Endodermal cell (in vitro differentiated cells): ENCODE measurements at places on chromosomes 5 and 9. TPM values are rescaled to one million over a fixed set of nuclear protein-coding genes. Genes with fewer than 3 reads are reported as not detected.

DNA sequence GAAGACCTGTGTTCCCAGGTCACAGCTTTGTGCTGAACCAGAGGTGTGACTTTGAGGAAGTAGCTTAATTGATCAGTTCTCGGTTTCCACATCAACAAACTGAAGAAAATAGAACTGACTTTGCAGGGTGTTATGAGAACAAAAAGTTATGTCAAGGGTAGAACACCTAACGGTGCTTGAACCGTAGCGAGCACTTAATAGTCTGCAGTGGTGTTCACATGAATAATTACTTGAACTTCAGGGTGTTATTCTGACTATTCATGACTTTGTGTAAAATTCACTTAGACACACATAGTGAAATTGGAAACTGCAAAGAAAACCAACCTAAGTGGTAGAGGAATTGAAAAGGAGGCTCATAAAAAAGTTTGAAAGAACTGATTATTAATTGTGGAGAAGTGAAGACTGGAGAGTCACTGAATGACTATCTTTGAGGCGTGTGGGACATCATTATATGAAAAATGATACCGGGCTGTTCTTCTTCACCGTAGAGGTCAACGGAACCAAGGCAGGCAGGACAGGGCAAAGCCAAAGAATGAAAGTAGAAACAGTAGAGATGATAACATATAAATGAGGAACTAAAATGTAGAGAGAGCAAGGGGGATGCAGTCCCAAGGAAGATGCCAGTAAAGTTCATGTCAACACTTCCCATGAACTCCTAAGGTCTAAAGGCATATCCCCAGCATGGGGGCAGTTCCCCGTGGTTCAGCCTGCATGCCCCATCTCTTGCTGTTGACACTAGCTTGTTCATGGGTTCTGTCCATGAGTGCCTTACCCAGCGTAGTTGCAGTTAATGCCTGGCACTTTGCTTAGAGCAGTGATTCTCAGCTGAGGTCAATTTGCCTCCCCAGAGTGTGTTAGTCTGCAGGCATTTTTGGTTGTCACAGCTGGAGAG is 118.7 kb downstream of the ZNF462 start:
- peaks cover 5% of the 10 kb centered on the region for H3K4me1 ChIP-seq
- no peak for DNase-seq
- no peak overlapping the region for H3K27ac ChIP-seq
- no peak overlapping the region for H3K4me3 ChIP-seq

DNA sequence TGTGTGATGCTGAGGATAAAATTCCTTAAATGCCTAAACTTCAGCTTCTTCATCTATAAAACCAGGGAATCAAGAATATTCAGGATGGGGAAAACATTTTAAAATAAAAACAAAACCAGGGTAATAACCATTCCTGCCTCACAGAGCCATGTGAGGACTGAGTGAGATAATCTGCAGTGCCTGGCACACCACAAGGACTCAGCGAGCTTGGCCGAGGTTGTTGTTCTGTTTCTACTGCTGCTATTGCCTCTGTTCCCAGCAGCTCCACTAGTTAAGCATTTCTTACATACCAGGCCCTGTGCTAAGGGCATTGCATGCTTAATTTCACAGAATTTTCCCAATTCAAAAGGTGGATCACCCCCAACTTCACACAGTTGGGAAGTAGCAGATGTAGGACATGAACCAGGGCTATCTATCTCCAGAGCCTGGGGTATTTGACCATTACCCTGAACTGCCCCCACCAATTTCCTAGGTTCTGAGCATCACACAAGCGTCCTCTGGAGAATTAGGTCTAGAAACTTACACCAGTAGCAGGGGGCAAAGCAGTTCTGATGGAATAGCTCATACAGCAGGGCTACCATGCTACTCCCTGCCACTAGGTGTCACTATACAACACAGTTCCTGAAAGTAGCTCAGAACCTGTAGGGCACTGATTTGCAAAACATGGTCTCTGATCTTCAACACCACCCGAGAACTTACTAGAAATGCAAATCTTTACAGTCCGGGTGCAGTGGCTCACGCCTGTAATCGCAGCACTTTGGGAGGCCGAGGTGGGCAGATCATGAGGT is 74.3 kb downstream of the LRSAM1 start:
- H3K4me1 ChIP-seq, result no peaks in the 10 kb centered on the region
- no peaks in the 10 kb centered on the region for H3K27me3 ChIP-seq
- no peak for DNase-seq

DNA sequence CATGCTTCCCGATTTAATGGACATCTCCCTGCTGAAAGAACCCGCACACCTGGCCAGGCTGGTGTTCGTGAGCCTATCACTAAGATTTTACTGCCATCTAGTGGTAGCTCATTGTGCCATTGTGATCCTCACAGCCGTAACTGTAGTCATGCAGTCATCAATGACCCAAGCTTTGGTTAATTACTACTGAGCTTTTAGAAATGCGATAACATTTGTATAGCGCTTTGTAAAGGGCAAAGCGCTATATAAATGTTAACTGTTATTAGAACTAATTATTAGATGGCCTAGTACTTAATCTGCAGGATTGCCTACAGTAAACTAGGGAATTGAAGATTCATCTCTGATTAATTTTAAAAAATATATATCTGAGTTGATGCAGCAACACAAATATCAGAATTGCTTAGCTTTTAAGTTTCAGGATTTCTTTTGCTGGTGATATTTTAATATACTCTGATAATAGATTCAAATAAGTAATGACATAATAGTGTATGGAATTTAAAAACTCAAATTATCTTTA is 90.2 kb downstream of the HACD4 start:
- H3K27ac ChIP-seq, result no peak overlapping the region
- DNase-seq, result peak; percentile 84
- H3K36me3 ChIP-seq, result peaks cover 16% of the 10 kb centered on the region
- H3K4me3 ChIP-seq, result no peak overlapping the region
- H3K4me1 ChIP-seq, result no peaks in the 10 kb centered on the region

DNA sequence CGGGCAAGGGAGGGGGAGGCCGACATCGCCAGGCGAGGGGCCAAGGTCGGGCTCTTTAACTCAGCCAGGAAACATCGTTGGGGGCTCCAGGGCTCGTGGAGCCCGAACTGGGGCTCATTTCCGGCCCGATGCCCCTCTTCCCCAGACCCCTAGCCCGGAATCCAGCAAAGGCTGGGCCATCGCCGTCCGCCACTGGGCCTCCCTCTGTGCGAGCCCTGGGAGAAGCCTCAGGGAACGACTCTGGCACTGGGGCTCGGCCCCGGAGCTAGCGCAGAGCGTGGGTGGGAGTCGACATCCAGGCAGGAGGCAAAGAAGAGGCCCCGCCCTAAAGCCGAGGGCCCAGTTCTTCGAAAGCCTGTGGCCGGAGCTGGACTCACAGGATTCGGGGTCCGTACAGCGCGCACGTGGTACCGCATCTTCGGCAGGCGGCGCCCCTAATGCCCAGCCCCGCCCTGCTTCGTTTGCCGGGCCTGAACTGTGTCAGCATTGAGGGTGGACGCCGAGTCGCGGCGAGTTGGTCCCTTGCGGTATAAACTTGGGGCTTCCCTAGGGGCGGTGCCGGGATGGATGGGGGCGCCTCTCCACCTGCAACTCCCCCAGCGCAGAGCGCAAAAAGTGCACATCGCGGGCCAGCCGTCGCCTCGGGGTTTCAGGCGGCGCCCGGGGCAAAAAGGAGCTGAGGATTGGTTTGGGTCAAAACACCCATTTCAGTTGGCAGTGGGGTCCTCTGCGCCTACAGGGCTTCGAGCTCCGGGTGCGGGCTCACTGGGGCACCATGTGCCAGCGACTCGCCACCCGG is 3.6 kb upstream of the PAX5 start:
- DNase-seq, result peak; percentile 84
- peaks cover 100% of the 10 kb centered on the region for H3K27me3 ChIP-seq
- H3K27ac ChIP-seq, result no peak overlapping the region
- peak overlapping the region; percentile 85 for H3K4me3 ChIP-seq
- no peaks in the 10 kb centered on the region for H3K4me1 ChIP-seq

- no peaks in the 10 kb centered on the region for H3K36me3 ChIP-seq
- H3K27me3 ChIP-seq, result no peaks in the 10 kb centered on the region
- no peak overlapping the region for H3K27ac ChIP-seq
- no peak overlapping the region for H3K4me3 ChIP-seq
- no peaks in the 10 kb centered on the region for H3K4me1 ChIP-seq
- DNase-seq, result no peak
Observed at GRCh38 chr5:39520232-39520572, 95.4 kb upstream of the DAB2 start.

Gene GPR151
- 4.9 and 5.1 TPM in 2 replicates for total RNA-seq

DNA sequence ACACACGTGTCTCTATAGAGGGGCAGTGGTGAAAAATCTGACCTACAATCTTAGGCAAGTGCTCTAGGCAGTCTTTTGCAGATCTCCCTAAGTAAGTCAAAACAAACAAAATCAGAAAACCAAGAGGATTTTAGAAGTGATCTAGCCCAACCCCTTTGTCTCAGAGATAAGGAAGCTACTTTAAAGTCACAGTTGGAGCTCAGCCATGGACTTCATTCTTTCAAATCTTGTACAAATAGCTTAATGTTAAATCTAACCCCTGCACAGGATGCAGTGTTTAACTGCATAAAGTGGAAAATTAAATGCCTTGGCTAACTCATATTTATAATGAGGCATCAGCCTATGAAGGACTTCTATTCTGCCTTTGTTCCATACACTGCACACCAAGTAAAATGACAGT is 135.1 kb upstream of the RFX3 start:
- DNase-seq, result no peak
- H3K36me3 ChIP-seq, result no peaks in the 10 kb centered on the region
- H3K4me3 ChIP-seq, result peak overlapping the region; percentile 70
- H3K4me1 ChIP-seq, result peaks cover 11% of the 10 kb centered on the region
- H3K27me3 ChIP-seq, result peaks cover 11% of the 10 kb centered on the region
